Right hindlimb (tissue), 1 donor: ENCODE measurements at places on chromosomes 3 and 15.

DNA sequence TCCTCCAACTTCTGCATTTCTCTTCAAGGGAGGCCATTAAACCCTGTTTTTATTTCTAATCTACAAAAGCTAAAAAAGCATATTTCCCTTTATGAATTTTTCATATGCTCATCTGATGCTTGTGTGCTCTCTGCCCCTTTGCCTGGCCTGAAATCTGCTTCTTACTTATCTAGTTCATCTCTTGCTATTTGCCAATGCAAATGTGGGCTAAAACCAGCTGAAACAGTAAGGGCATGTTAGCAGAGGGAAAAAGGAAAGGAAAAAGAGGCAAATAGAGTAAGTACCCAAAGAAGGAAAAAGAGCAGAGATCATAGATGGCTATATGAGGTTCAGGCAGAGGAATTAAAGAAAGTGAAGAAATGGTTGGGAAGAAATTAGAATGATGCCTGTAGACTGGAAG lies 185.2 kb downstream of the CNTN4 start:
- DNase-seq, result no peak

GRCh38 chr15:63908281-63908680 lies 74.5 kb upstream of the HERC1 start:
- no peak for DNase-seq

GRCh38 chr3:97884586-97885123 lies 62.8 kb downstream of the CRYBG3 start:
- no peak for DNase-seq

GRCh38 chr3:196336319-196337145 lies 1.7 kb downstream of the TM4SF19 start:
- no peak for DNase-seq

DNA sequence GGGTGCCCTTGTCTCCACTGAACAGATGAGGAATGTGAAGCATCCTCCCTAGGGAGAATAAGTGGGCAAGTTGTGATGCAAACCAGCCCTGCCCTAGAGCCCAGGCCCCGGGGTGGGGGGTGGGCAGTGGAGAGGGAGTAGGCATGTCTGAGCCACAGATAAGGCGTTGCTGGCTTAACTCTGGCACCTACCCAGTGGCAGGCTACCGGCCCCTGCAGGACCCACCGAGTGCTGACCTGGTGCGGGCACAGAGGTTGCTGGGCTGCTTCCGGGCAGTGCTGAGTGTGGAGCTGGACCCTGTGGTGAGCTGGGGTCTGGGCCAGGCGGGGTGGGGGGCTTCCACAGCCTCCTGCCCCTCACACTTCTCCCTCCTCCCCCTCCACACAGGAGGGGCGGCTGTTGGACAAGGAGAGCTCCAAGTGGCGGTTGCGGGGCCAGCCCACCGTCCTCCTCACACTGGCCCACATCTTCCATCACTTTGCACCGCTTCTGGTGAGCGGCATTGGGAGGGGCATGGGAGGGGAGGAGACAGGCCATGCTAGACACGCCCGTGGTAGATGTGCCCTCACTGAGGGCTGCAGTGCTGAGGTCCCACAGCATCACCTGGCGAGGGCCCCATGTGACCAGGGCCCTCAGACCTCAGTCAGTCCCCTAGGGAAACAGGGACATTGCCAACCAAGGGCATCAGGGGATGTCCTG lies 10.1 kb downstream of the RNF123 start:
- DNase-seq, result no peak

DNA sequence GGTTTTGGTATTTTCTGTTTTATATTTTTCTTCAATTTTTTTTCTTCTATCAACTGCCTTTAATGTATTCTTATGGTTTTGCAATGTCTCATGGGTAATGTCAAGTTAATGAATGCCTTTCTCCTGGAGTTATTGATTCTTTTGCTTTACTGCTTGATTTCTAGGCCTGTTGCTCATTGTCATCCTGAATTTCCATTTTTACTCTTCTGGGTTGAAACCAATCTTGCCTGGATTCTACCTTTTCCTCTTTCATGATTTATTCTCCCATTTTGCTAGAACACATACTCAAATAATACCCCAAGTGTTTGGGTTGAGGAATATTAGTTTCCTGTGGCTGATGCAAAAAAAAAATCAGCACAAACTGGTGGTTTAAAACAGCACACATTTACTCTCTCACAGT lies 315.2 kb upstream of the PDZRN3 start:
- DNase-seq, result no peak

GRCh38 chr3:41477399-41478014 lies 278.2 kb downstream of the CTNNB1 start:
- DNase-seq, result no peak

DNA sequence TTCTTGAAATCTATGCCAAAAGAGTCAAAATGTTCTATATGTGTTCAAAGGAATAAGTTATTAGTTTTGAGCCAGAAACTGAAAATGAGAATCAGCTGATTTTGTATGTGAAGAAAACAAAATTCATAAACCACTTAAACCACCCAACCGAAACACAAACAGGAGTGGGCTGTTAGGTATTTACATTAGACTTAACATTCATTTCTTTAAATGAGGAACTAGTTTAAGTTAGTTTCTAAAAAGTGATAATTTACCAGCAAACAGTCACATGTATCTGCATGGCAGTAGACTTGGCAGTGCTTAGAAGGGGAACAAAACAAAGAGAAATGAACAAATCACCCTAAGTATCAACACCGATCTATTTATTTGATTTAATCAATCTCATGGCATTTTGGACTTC lies 128.0 kb downstream of the GMNC start:
- DNase-seq, result no peak

GRCh38 chr3:60303160-60303559 lies 948.1 kb downstream of the FHIT start:
- no peak for DNase-seq

- no peak for DNase-seq
Observed at GRCh38 chr3:34090876-34091275, 292.4 kb downstream of the PDCD6IP start.

- DNase-seq, result no peak
Observed at GRCh38 chr3:36393563-36393962, 13.3 kb downstream of the STAC start.

GRCh38 chr15:76057332-76058000 lies 2.3 kb upstream of the TMEM266 start:
- DNase-seq, result no peak

DNA sequence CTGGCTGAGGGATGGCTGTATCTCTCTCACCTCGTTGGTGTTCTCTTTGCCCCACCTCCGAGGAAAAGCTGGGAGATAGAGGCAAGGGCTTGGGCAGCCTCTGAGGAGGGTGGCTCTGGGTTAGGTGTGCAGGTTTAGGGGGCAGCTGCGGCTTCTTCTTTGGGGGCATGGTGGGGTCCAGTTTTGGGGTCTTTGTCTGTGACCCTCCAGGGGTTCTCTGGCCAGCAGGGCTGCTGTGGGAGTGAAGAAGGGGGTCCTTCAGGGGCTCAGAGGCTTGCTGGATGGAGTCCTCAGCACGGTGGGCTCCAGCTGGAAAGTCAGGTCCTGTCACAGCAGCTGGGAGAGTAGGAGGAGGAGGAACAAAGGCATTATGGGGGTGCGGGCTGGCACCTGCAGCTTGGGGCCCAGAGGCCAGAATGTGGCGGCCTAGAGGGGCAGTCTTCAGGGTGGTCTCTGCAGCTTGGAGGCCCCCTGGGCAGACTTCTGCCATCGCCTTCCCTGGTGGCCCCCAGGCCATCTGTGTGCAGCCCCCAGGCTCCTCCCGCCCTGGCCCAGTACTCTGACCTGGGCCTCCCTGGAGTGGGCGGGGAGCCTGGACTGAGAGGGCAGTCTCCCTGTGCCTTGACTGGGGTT lies 7.0 kb downstream of the XIRP1 start:
- DNase-seq, result no peak

GRCh38 chr3:126345641-126346460 lies 11.4 kb downstream of the KLF15 start:
- peak; percentile 10 for DNase-seq

- DNase-seq, result no peak
Observed at GRCh38 chr3:166291186-166291955, 454.1 kb upstream of the BCHE start.

- no peak for DNase-seq
Observed at GRCh38 chr3:23028294-23028693, 174.8 kb upstream of the UBE2E2 start.

GRCh38 chr3:30520699-30521098 lies 85.7 kb upstream of the TGFBR2 start:
- DNase-seq, result no peak

GRCh38 chr15:40285151-40285550 lies 2.3 kb upstream of the ANKRD63 start:
- DNase-seq, result no peak

DNA sequence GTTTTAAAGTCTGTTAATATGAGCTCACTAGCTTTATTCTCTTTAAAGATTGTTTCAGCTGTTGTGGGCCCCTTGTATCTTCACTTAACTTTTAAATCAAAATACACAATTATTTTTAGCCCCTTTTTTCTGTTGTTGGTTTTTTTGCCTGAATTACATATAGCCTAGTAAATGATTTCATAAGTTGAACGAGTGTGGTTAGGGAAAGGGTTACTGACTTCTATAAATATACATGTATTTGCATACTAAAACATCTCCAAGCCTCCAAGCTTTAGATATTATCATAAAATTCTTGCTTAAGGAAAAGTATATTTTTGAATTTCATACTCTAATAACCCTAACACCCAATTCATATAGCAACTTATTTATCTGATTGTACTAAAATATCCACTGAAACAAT lies 73.2 kb upstream of the ARL6 start:
- no peak for DNase-seq

GRCh38 chr15:91268510-91268909 lies 168.5 kb downstream of the SV2B start:
- DNase-seq, result no peak

- DNase-seq, result no peak
Observed at GRCh38 chr3:30356866-30357753, 249.3 kb upstream of the TGFBR2 start.

DNA sequence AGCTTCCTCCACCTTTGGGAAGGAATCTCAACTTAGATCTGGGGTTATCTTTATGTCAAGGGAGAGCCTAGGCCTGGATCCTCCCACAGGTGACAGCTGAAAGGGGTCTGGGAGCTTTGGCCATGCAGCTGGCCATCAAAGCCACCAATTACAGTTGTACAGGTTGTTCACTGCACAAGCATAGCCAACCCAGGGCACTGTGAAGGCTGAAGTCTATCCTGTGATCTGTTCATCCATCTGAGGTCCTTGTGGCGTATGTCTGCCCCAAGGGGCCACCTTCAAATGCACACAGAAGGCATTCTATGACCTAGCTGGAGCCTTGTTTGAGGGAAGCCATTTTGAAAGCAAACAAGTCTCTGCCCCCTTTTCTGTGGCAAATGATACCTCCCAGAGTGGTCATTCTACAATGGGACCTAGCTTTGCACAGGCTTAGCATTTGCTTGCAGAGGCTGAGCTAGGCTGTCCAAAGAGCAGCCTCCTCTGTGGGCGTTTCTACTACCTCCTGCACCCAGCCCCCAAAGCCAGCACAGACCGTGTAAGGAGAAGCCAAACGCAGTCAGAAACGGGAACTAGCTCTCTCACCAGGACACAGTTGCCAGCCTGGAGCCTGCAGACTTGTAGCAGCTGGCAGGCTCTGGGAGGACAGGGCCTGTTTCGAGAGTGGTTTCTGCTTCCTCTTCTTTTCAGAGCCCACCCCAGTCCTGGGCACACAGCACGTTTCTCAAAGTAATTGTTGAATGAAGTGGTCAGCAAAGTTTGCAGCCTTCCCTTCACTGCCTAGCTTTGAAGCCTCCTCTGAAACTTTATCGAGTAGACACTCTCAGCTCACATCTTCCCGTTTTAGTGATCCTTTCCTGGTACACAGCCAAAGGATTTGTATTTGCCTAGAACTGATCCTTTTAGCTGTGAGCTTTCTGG lies 157.3 kb upstream of the SMAD3 start:
- DNase-seq, result peak; percentile 79

GRCh38 chr3:187975561-187976364 lies 178.2 kb upstream of the LPP start:
- DNase-seq, result no peak

- DNase-seq, result no peak
Observed at GRCh38 chr3:69130689-69131088, 8.3 kb upstream of the LMOD3 start.

DNA sequence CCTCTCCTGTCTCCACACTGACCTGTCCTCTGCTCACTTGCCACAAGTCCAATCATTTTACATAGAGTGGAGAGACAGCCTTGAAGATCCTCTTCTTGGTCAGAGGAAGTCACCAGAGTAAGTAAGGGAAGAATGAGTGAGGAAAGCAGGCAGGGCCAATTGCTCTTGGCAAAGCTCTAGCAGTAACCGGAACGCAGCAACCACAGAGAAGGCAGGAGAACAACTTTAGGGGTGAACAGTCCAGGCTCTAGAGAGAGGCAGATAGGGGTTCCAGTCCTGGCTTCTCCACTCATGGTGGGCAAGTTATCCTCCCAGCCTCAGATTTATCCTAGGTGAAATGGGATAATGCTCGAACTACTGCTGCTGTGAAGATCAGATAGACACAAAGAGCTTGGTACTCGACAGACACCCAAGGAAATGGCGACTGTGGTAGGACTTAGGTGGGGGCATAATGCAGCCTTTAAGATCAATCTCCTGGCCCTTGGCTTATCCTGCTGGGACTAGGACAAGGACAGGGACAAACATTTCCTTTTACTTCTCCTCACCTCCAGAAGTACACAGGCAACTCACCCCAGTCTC lies 1.2 kb upstream of the ADAMTSL3 start:
- no peak for DNase-seq

DNA sequence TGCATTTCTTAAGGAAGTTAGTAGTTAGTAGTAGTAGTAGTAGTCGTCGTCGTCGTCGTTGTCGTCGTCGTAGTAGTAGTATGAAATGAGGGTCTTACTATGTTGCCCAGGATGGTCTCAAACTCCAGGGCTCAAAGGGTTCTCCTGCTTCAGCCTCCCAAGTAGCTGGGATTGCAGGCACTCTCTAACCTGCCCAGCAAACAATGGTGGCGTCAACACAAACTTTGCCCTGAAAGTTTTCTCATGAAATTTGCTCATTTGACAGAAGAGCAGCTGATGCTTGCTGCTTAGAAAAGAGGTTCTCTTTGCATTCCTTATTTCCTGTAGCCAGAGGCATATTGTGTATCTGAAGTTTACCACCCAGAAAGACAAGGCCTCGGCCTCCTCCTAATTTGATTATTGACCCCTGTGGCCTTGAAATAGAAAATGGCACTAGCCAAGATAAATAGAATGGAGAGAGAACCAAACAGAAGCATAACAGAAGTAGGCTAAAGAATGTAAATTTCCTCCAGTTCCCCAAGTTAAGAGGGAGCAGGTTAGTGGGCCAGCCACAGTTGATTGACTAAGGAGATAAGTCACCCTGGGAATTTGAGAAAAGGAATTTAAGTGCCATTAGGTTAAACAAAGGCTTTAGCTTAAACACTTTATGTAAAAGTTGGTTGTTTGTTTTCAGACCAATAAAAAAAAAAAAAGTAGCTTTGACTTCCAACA lies 166.2 kb upstream of the ROBO2 start:
- DNase-seq, result no peak
